Stimulated activated CD8-positive, alpha-beta memory T cell treated with anti-CD3 and anti-CD28 coated beads, Interleukin-15, amount 100 ng/mL, for 48 hours (primary cell): ENCODE measurements at places on chromosomes 7 and 10.

DNA sequence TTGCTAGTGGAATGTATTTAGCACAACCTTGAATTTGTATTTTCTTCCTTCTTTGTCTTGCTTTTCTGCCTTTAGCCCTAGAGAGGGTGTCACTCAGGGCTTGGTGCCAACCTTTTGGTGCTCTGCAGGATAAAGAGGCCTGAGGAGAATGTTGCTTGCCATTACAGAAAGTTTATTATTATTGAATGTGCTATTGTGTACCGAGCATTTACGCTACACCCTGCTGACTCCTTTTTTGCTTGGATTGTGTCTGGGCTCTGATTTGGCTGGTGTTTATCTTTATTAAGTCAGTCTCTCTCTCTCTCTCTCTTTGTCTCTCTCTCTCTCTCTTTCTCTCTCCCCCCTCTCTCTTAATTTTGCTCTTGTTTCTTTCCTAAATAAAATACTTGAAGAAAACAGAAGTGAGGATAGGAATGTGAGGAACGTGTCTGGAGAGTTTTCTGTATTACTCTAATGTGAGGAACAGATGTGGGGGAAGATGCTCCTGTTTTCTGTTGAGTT, 284.4 kb upstream of the PHYHIPL start:
- DNase-seq, result no peak

DNA sequence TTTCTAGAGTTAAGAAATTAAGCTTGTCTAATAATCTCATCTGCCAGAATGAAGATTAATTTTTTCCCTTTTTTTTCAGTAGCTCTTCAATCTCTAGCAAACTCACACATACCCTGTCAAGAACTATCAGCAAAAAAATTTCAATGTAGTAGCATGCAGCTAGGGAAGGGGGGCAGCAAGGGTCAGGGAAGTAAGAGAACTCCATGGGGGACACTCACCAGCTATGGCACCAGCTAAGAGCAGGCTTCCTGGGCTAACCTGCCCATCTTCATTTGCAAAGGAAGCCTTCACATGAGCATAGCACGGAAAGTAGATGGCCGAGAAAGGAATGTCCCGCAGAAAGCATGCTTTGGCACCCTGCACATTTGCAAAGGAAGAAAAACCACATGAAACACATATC, 190.4 kb downstream of the SLC25A13 start:
- no peak for DNase-seq

GRCh38 chr7:114334989-114335388, 79.6 kb upstream of the FOXP2 start:
- DNase-seq, result no peak

- DNase-seq, result no peak
Observed at GRCh38 chr7:42982604-42983115, 50.5 kb downstream of the MRPL32 start.

DNA sequence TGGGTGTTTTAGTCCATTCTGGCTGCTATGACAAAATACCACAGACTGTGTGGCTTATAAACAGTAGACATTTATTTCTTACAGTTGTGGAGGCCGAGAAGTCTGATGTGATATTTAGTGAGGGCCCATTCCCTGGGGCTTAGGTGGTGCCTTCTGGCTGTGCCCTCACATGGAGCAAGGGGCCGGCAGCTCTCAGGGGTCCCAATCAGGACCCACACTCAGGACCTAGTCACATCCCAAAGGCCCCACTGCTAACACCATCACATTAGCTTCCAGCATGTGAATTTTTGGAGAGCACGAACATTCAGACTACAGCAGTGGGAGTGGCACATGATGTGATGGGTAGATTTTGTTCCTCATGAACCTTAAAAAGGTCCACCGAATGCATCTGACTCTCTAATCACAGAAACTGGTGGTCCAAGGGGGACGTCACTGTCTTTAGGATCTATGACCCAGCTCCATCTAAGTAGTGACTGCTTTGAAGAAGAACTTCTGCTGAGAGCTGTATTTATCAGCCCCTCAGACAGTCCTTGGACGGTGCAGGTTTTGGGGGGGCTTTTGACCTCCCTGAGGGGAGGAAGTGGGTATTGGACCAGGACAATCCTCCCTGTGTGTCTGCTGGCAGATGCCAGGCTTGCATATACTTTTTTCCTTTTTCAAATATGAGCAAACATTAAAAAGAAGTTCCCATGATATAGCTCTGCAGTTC, 154.5 kb upstream of the ZNF32 start:
- no peak for DNase-seq
